Amniotic stem cell (primary cell): ENCODE measurements at places on chromosomes 5 and 9.

- no peak for DNase-seq
Measured at GRCh38 chr5:10406651-10407050, 35.0 kb upstream of the ROPN1L start.

- no peak for DNase-seq
Measured at GRCh38 chr9:134424818-134425217, 98.6 kb downstream of the RXRA start.

DNA sequence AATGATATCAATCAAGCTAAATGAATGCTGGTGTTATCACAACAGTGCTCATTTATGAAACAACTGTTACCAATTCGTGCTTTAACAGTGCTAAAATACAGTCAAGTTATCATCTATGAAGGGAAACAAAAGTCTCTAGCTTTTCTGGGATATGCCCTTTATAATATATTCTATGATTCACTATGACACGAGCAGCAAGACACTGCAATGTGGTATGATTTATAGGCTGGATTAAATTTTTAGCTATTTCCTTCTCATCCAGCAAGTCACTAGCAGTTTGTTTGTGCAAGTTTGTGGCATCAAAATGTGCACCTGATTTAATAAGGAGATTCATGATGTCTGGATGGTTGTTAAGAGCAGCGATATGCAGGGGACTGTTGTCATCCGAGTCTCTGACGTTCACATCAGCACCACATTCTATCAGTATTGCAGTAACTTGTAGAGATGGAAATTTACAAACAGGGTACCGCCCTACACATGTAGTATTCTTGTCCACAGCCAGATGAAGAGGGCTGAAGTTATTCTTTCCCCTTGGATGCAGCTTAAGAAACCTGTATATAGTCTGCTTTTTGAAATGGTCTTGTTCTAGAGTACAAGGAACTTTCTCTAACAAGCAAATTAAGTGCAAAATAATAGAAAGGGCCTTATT is 20.3 kb downstream of the FEM1C start:
- DNase-seq, result no peak

GRCh38 chr5:40587376-40587775 is 92.3 kb upstream of the PTGER4 start:
- no peak for DNase-seq

DNA sequence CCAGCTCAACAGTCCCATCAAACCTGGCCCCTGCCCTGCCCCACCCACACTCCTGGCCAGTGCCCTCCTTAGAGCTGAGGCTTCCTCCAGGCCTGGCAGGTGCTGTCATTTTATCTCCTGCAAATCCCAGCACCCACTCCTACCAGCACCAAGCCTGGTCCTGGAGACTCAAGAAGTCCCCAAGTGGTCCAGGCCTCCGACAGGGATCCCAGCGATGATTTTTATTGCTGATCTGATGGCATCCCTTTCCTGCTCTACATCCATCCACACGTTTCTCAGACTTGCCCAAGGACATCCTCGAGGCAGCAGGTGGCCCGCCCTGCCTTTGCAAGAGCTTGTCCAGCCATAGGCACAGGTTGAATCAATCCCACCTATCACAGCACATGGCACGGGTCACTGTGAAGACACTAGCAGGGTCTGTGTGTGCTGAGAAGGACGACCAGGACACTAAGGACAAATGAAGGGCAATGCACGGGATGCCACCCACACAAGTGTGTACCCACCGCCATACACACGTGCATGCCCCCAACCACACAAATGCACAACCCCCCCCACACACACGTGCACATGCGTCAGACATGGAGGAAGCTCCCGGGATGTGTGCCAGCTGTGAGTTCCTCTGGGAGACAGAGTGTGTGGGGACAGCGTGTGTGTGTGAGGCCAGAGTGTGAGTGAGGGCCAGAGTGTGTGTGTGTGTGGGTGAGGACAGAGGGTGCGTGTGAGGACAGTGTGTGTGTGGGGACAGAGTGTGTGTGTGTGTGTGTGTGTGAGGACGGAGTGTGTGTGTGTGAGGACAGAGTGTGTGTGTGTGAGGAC is 62.4 kb upstream of the UBAC1 start:
- DNase-seq, result no peak

DNA sequence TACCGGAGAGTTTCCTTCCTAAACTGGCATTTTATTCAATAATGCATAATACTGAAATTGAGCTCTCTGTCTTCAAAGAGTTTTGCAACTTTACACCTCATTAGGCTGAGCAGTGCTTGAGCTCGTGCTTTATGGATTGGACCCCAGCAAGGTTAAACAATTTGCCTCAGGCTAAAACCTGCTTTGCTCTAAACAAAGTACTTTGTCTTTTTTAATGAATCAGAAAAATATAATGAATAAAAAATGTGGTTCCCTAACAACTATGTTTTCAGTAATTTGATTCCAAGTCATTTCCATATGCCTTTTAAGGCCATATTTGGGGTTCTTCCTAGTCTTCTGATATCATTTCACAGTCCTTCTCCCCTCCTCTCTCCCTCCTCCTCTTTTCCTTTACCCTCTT is 20.0 kb downstream of the ZNF366 start:
- no peak for DNase-seq

DNA sequence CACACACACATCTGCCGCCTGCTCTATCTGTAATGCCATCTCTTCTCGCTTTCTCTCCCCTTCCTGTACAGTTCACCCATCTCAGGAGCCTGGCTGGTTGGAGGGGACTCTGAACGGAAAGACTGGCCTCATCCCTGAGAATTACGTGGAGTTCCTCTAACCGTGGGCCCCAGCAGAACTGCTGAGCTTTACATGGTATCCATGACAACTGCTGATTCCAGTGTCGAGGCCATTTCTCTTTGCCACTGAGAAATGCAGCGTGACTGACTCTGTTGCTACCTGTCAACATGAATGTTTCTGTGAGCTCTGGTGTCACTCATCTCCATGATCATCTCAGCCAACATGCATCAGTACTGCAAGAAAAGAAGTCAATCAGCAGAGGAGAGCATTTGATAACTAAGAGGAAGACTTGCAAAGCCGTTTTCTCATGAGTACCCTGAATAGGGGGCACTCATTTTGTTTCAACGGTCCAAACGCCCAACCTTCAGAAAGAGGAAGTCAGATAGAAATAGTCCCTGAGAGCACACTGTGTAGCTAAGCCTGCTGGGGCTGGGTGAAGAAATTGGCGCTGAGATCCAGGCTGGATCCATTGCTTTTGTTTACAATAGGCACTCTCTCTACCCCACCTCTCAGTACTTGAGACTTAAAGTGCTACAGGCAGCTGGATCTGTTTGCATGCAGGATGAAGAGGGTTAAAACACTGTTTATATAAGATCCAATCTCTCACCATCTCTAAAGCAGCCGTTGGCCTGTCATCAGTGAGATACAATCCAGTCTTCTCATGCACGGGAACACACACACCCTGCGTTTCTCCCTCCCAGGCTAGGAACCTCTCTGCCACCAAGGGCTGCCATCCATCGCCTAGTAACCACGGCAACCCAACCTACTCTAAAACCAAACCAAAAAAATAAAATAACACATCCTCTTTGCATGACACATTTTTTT is 180.9 kb downstream of the NR3C1 start:
- no peak for DNase-seq

- no peak for DNase-seq
Measured at GRCh38 chr5:135161221-135161620, 127.2 kb upstream of the PITX1 start.

DNA sequence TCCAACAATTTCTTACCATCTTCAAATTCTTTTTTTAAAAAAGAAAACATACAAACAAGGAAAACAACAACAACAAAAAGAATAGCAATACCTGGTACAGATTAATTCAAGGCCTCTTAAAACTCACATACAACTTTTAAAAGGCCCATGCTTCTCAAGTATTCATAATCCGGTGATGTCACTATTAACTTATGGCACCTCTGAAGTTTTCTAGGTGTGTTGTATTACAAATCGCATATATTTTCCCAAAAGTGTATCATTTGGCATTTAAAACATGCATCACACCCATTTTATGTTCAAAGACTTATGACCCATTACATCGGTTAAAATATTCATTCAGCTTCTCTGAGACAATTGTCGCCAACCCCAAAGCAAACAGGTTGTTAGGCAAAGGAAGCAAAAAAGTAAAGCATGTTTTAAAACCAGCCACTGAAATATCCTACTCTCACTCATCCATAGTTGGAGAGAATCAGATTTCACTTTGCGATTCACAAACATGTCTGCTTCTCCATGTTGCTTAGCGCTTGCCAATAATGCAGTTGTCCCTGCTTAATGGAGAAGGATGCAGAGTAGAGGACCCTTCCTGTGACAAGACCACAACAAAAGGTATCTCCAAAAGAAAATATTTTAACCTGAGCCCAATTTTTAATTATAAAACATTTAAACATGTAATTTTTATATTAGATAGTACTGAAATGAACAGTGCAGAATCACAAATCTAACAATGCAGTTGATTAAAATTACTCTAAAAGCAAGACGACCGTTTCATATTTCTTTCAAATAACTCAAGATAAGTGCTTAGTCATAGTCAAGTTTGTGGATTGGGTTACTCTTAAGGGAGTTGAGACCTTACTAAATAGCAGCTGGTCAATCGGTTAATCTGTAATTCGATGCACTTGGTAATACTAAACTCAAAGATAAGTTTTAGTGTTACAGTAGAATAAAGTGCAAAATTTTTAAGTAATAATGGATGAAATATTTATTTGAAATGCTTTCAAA is 1.6 kb downstream of the SKP1 start:
- DNase-seq, result peak; percentile 27

- no peak for DNase-seq
Measured at GRCh38 chr5:151012862-151013261, 7.5 kb upstream of the GPX3 start.

DNA sequence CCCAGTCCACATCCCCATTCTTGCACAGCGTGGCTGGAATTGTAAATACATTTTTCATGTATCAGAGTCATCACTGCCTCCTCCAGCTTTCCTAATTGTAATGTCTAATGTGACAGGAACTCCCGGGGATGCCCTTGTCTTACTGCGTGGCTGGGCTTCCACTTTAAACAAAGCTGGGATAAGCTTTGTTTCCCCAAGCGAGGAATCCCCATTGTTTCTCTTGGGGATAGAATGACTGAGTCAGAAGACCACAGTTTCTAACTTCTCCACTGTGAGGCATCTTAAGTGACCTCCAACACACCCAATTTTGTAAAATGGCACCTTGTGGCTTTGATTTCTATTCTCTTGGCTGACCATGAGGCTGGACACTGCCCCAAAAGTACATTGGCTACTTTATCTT is 22.4 kb downstream of the ARPC5L start:
- no peak for DNase-seq

DNA sequence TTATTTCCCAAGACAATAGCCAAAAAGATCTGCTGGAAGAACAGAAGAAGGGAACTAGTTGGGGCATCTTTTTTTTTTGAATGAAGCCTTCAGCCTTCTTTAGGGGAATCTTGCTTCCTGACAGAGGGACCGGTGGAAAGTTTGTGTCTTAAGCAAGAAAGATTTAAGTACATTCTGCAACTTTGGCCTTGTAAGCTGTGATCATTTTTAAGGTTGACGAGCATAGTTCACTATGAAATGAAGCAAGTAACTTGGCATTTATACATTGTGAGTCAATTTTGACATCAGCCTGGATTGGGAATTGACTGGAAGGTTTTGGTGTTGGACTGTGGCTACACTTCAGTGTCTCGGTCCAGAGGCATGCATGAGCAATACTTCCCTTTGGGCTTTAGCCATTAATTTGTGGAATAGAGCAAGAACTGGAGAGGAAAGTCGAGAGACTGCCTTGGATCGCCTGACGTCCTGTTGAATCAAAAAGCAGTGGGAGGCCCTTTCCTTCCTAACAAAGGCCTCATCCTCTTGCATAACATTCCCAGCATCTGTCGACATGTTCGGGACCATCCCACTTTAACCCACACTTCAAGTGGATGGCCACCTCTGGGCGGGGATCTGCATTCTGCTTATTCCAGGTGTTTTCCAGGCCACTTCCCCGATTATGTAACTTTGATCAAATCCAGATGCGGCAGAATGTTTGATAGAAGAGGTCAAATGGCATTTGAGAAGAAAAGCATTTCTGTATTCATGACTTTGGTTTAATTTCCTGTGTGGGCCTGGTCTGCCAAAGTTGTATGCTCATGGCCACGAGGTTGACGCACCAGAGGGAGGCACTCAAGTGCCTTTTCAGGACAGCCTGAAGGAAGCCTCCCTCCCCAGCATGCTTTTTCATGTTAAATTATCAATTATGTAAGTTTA is 12.5 kb downstream of the ABL1 start:
- DNase-seq, result peak; percentile 90

DNA sequence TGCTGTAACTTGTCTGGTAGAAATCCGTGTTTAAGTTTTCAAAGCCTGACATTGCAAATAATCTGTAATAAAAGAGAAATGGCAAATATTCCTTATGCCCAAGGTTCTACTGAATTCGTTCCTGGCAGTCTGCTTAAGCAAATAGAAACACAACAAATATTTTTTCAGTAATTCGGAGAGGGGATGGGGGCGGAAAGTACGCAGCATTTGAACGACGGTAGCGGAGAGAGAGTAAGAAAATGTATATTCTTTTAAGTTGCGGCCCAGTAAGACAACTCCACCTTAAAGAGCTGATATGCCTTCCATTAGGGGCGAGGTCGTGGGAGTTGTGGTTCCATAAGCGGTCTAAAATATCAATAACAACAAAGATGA is 569 bp downstream of the YIPF5 start:
- DNase-seq, result no peak

DNA sequence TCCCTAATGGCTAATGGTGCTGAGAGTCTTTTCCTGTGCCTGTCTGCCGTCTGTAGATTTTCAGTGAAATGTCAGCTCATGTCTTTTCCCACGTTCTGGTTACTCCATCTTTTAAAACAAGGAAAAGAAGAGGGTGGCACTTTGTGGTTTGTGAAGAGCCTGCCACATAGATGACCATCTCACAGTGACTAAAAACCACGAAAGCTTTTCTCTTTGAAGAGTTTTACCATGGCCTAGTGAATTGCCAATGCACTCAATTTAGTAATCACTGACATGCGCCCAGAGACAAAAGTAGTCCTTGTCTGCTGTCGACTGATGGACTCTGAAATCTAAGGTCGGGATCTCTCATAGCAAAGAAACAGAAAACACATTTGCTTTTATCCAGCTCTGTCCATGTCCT is 50.4 kb downstream of the SPATA31C2 start:
- no peak for DNase-seq

DNA sequence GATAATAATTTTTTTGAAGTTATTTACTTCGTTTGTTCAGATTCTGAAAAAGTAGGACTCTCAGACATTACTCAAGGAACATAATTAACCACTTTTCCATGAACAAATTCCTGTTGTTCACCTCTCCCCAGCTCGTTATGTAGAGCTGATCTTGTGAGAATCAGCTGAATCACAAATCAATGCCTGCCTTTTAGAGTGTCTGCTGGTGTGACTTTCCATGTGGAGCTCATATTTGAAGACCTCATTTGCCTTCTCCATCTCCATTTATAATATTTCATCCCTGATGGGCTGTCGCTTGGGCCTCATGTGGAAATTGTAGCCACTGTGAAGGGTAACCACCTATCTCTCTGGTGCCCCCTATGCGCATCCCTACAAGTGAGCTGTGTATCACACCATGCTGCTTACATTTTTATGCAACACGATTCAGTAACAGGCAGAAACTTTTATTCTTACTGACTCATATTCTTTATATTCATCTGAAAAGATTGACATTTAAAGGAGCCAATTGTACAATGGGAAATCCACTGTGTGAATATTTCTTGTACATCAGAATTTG is 111.3 kb downstream of the STK32A start:
- DNase-seq, result no peak
